ENCODE measurements at places on chromosomes 16 and 17.

GRCh38 chr17:19418251-19418992, 7.4 kb downstream of the RNF112 start:
- peak; percentile 77 for DNase-seq

- no peak for DNase-seq
Measured at GRCh38 chr17:55768936-55769624, 18.2 kb downstream of the PCTP start.

GRCh38 chr17:49494399-49494985, 601 bp upstream of the NGFR start:
- DNase-seq: no peak

DNA sequence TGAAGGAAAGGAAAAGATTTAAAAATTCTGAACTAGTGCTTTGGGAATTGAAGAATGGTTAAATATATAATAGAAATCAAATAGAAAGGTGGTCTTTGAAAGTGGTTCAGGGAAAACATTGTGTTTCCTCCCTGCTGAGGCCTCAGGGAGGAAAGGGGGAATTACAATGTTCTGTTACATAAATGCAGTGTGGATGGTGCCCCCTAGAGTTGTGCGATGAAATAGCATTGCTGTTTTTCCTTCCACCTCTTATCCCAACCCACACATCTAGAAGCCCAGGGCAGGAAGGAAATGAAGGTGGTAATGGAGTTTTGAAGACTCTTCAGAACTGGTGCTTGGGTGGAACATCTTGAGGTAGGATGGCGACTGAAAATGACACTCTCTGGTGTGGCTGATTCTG, 6.4 kb upstream of the TOX3 start:
- no peak for DNase-seq

- no peak for DNase-seq
Measured at GRCh38 chr17:79945591-79946255, 89.9 kb downstream of the TBC1D16 start.

DNA sequence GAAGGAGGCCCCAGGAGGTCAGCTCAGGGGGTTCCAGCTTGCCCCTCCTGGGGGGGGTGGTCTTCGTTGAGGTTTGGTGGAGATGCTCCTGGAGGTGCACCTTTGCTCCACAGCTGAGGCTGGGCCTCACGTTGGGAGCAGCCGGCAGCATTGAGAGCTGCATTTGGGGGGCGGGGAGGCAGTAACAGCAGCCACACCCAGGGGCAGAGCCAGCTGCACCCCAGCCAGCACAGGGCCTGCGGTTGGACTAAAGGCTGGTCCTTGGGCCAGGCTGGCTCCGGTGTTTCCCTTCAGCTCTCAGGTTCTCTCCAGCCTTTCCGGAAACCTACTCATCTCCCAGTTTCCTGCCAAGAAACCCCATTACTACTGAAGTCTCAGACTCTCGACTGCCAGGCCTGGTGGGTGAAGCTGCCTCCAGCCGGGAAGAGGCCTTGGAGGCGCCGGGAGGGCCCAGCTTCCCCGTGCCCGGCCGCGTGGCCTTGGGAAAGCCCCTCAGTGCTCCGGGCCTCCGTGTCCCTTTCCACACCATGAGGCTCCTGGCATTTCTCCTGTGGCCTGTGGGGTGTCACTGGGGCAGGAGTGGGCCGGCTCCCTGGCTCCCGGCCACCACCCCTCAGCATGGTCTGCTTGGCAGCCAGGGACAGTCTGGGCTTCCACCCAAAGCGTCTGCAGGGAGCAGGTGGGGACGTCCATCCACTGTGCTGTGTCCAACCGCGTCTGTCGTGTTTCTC, 14.0 kb upstream of the BAIAP2 start:
- no peak for DNase-seq

DNA sequence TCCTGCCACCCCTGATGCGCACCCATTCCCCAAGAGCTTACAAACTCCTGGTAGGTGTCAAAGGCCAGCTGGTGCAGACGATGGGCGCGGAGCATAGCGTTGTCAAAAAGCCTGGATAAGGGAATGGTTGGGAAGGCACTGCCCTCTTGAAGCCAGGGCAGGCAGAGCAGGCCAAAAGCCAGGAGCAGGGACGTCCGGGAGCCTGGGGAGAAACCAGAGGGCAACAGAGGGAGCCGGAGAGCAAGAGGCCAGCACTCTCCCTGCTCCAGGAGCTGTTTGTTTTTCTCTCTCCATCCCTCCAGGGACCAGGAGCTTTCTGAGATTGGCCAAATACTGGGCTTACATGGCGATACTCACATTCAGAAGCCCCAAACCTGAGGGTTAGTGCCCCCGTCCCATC, 334 bp downstream of the GH1 start:
- DNase-seq: no peak

DNA sequence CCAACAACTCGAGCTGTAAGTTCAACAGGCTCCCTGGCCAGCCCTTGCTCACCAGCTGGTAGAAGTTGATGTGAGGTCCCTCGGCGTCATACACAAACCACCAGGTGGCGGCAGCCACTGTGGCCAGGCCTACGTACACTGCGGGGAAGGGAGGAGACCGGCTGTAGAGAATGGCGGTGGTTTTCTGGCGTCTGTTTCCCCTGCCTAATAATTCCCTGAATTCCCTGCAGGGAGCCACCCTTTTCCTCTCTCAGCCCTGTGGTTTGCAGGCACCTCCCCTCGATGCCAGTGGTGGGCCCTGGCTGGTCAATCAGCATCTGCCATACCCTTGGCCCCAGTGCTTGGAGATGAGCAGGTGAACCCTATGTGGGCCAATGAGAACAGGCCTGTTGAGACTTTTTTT, 18.9 kb upstream of the P2RX1 start:
- DNase-seq: peak; percentile 80

DNA sequence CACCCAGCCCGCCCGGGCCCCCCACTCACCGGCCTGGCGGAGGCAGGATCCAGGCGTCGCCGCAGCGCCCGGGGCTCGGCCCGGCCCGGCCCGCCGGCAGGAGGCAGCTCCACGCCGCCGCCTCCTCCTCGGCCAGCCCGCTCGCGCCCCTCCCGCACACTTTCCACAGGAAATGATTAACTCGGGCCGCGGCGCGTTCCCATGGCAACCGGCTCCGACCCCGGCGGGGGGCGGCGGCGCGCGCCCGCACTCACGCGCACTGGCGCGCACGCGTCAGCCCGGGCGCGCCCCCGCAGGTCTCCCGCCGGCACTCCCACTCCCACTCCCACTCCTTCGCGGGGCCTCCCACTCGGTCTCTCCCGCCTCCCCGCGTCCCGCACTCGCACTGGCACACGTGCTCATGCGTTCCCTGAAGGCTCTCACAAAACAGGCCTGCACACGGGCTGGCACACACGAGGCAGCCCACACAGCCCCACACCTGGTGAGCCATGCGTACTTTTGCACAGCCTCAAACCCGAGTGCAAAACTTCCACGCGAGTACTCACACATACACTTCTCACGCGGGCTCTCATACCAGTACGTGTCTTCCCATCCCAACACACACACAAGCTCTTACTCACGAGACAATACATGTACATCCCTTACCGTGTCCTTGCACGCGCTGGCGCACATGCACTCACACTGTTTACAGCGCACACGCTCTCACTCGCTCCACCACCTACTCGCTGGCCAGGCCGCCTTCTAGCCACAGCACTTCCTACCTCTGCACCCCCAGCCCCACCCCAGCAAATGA, at the start of gene KIFC3:
Gene KIFC3, minus strand, starts transcription at position 151 of the 793 bp plus-strand sequence. CDS start 4,248 bp downstream, outside the sequence.
- peak; percentile 84 for DNase-seq

GRCh38 chr17:28272166-28272565, 46.8 kb upstream of the TMEM97 start:
- no peak for DNase-seq

GRCh38 chr16:71311553-71312158, 22.5 kb upstream of the CMTR2 start:
- peak; percentile 53 for DNase-seq

DNA sequence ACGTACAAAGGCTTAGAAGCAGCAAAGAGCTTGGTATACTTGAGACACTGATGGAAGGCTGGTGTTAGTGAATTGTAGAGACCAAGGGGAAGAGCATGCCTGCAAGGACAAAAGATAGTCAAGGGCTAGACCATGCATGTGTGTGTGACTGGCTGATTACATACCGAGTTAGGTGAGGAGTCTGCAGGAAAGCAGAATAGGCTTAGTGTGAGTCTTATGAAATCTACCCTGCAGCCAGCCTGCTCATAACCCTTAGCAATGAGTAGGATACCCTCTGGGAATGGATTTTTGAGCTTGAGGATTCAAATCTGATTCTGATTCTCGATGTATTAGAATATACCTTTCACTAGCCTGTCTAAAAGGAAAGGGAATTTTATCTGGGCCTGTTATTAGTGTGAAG, 77.0 kb downstream of the TANGO6 start:
- DNase-seq: no peak

DNA sequence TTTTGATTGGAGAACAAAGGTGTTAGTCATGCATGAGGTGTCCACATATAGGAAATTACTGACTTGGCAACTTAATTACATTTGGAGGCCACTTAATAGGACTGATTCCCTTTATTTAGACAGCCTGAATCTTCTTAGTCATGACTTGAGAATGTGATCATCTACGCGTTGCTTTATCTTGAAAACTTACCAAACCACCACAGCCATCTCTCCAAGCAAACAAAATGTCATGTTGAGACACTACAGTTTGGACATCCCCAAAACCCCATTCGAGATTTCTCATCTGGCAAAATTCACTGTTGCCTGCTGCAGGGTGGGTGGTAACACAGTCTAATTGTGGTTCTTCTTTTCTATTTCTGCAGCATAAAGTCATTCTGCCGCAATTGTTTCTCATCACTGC, 176.5 kb upstream of the CDH5 start:
- peak; percentile 52 for DNase-seq

DNA sequence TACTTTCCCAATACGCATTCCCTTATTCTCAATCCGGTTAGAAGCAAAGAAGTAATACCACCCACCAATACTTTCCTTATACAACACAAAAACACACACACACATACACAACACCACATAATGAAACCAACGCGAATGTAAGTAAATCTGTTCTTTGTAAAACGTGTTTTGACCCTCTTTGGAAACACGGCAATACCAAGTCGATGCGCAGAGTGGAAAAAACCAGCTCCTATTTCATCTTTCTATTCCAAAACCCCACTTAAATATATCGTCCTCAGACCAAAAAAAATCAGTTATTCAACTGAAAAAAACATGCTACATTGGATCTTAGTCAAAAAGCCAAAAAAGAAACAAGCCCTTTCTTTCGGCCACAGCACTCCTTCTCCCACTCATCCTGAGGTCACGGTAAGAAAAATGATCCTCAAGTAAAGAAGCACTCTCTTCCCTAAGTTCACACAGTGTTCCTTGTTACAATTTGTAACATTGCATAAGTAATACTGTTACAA, 31.0 kb upstream of the ARL4D start:
- DNase-seq: peak; percentile 96

GRCh38 chr16:839643-840408, 39.3 kb upstream of the GNG13 start:
- DNase-seq: no peak

- DNase-seq: no peak
Measured at GRCh38 chr17:78058001-78058400, 70.6 kb downstream of the TMC6 start.

- DNase-seq: peak; percentile 56
Measured at GRCh38 chr16:72092832-72093447, 480 bp downstream of the TXNL4B start.

DNA sequence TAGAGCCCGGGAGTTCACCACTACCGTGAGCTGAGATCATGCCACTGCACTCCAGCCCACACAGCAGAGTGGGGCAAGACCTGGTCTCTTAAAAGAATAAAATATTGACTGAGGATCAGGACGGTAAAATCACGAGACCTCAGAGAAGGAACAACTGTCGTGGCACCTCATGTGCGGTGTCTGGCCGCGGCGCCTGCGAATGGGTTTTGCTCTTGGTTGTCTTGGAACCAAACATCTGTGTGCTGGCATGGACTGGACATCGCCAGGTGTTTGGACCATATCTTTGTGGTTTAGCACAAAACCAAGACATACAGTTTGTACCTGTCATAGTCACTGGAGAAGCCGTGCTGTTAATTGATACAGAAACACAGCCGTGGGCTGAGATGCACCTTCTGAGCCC, 212.9 kb upstream of the CHMP6 start:
- DNase-seq: no peak

DNA sequence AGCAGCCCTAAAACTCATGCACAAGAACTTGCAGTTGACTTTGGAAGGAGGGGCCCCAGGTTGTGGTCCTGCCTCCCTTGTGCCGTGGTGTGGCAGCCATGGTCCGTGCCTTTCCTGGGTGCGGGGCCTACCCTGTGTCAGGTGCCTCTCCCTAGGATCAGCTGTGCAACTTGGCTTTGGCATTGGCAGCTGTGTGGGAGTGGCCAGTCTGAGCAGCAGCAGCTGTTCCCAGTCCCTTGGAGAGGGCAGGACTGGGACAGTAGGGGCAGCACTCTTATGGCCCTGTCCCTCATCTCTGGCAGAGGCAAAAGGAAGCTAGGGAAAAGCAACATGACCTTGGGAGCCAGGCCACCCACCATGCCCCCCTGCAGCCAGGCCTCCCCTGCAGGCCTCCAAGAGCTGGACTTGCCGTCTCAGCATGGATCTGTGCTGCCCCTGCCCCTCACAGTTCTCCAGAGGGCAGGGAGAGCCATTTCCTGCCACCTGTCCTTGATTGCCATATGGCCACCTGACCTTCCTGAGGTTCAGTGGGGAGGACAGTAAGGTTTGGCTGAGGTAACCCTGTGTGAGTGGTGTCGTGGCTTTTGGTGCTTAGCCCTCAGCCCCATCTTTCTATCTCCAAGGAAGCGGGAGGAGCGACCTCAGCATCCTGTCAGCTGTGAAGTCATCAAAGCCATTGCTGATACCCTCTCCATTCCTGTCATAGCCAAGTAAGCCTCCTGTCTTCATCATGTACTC, 15.5 kb upstream of the NFATC3 start:
- no peak for DNase-seq

- no peak for DNase-seq
Measured at GRCh38 chr16:87706278-87707000, 59.3 kb downstream of the KLHDC4 start.

DNA sequence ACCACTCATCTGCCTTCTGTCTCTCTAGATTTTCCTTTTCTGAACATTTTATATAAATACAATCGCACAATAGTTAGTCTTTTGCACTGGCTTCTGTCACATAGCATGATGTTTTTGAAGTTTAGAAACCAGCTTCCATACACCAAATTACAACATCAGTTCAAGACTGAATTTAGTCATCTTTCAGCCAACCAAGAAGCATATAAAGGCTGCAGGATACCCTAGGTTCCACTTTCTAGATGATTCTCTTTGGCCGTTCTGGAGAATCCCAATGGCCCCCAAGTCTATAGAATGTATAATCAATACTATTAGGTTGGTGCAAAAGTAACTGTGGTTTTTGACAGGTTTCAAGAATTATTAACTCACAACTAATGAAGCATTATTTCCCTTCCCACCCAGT, 19.4 kb downstream of the SCPEP1 start:
- DNase-seq: no peak

GRCh38 chr16:82300374-82300951, 130.4 kb upstream of the MPHOSPH6 start:
- DNase-seq: no peak

All from suppressor macrophage treated with lipopolysaccharide for 1 hour (primary cell).